ENCODE measurements at places on chromosomes 3 and 15.

GRCh38 chr15:61681038-61681418, 379.2 kb downstream of the VPS13C start:
- DNase-seq = no peak

GRCh38 chr3:194282436-194283122, 68.5 kb downstream of the CPN2 start:
- DNase-seq = no peak

- DNase-seq = no peak
These were observed 47.7 kb downstream of the ZBTB20 start for GRCh38 chr3:115099134-115099985.

- no peak for DNase-seq
These were observed 130.9 kb upstream of the SATB1 start for GRCh38 chr3:18556001-18556408.

DNA sequence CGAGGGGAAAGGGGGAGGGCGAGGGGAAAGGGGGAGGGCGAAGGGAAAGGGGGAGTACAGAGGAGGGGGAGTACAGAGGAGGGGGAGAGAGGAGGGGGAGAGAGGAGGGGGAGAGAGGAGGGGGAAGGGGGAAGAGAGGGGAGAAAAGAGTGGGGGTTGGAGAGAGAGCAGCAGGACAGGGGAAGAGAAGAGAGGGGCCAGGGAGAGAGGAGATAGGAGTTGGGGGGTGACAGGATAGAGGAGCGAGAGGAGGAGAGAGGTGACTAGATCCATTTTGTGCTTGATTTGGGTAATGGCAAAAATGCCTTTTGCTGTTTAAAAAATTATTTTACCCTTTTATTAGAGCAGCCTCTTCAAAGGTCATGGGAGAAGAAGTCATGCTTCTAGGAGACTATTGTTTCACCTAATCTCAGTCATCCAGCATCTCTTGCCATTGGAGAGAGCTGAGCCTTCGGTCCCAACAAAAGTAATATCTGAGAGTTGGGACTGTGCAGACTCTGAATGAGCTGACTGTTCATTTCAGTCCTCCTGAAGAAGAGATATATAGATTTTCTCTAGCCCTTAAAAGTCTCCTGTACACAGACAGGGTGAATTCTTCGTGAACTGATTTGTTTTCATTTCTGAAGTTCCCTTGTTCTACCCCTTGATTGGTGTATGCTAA, 15.1 kb upstream of the TOP2B start:
- DNase-seq = no peak

GRCh38 chr3:171363202-171363601, 97.0 kb downstream of the TNIK start:
- no peak for DNase-seq

DNA sequence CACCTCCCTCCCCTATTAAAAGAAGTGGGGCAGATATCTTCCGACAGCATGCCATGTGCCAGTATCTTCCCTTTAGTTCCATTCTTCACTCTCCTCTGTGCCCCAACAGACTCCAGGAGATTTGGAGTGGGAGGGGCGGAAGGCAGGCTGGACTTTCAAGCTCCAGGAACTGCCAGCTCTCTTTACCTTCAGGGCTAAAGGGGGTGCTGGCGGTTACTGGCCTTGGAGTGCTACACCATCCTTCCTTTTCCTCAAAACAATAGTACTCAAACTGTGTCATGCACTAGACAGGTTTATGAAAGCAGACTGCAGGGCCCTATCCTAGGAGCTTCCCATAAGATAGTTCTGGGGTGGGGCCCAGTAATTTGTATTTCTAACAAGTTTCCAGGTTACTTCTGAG, 6.0 kb downstream of the LINS1 start:
- DNase-seq = no peak

DNA sequence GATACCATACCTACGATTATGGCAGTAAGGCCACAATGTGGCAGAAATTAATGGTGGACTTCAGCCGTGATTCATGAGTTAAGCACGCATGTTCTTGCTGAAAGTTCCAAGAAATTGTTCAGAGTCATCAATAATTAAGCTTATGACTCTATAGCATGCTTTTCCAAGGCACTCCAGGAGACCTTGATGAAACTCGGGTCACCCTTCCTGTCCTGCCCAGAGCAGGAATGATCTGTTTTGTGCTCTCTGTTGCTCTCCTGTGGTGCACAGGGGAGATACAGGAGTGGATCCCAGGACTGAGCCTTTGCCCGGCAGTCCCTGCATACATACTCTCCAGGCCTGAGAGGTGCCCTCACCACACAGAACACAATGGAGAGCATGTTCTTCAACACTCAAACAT, 141.6 kb upstream of the SLC2A2 start:
- DNase-seq = peak; percentile 30

GRCh38 chr3:76998555-76998954, 41.3 kb upstream of the ROBO2 start:
- DNase-seq = no peak

DNA sequence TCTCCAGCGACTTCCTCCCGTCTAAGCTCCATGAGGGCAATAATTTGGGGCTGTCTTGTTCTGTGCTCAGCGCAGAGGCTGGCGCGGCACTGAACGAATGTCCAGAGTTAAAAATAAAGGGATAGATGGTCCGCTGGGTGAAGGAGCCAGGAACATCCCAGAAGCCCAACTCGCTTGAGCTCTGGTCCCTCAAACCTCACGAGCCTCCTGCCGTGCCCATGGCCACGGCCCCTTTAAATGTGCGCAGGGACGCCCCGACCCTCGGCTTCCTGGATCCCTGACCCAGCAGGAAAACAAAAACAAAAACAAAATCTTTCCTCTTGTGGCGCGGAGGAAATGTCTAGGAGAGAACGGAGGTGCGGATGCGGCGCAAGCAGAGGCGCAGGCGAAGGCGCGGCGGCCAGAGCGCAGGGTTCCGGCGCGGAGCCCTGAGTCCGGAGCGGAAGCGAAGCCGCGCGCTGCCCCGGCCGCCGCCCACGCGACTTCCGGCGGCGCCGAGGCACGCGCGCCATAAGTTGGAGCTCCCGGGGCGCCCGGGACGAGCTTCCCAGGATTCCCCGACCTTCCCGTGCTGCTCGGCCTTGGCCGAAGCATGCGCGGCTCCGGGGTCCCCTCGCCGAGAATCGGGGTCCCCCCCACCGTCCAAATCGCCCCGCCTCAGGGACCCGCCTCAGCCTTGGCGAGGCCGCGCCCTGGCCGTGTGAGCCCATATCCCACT, 52.9 kb upstream of the WNT7A start:
- DNase-seq = no peak

- peak; percentile 72 for DNase-seq
These were observed 156.7 kb upstream of the MEF2A start for GRCh38 chr15:99409097-99409473.

DNA sequence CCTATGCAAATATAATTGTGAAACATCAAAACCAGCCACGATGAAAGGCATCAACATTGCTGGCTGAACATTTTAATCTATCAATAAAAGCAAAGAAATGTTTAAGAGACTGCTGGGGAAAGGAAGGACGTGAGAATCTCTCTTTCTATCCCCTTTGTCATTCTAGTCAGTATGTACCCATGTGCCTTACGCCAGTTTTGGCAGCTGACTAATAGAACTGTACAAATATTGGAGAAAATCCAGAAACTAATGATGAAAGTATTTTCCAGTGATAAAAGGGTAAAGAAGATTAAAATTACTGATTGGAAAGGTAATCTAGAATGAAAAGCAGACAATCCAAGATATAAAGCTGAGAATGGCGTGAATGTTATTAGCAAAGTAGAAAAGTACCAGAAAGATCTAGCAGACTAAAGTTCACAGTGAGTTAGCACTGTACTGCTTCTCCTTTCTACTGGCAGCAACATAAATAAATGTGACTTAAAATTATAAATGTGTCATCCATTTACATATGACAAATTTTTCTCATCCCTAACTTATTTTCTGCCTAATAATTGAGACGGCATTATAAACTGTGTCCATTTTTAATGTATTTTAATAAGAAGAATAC, 401.9 kb upstream of the CNTN4 start:
- no peak for DNase-seq

- DNase-seq = peak; percentile 92
These were observed at the start of gene CELF6 for GRCh38 chr15:72319985-72320671. TSS of gene CELF6 (minus strand) at chr15:72320157. CDS start at chr15:72319874, 283 bp downstream.

DNA sequence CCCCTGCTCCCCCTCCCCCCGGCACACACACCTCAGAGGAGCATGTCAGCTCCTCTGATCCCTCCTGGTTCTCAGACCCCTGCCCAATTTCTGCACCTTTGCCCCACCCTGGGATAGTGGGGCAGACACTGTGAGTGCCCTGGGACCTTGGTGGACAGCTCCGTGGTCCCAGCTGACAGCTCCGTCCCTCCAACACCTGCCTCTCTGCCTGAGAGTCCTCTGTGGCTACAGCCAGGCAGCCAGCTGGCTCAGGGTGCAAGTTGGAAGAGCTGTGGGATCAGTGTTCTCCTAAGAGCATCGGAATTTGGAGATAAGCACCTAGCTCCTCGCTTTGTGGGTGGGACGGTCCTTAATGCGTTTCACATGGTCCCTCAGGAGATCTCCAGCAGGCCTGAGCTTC, 43.7 kb upstream of the PGPEP1L start:
- DNase-seq = no peak

- peak; percentile 38 for DNase-seq
These were observed 69.6 kb downstream of the EFCAB12 start for GRCh38 chr3:129358772-129359371.

- DNase-seq = no peak
These were observed 301.9 kb downstream of the CACNA2D3 start for GRCh38 chr3:54424292-54424691.

DNA sequence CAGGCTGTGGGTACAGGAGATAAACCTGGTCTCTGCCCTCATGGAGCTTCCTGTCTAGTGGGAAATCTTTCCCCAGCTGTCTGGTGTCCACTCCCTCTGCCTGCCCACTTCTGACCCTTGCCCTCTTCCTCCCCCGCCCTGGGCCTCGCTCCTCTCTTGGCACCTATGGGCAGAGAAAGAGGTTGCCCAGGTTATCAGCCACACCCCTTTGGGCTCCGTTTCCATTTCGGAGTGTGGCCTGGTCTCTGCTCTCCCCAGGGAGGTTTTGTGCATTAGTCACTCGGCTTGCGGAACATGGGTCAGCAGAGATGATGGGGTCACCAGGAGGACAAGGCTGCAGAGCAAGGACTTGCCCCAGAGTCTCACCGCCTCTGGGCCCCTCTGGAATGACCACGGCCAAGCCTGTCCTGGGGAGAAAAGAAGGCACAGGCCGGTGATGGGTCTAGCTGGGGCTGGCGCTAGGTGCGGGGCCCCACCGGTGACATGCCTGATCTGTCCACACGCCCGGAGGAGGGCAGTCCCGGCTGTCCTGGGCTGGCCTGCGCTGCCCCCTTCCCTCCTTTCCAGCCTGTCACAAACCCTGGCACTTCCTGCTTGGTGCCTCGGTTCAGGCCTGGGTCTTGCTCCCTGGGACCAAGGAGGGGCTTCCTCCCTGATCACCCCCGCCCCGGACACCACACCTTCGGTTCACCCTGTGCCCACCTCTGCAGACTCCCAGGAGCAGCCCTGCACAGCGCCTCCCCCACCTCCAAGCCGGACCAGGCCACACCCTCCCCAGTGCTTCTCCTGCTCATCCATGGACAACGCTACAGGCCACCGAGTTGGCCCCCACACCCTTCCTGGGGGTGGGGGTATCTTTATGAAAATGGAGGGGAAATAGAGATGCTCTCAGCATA, 35.6 kb upstream of the MUC4 start:
- DNase-seq = peak; percentile 67

DNA sequence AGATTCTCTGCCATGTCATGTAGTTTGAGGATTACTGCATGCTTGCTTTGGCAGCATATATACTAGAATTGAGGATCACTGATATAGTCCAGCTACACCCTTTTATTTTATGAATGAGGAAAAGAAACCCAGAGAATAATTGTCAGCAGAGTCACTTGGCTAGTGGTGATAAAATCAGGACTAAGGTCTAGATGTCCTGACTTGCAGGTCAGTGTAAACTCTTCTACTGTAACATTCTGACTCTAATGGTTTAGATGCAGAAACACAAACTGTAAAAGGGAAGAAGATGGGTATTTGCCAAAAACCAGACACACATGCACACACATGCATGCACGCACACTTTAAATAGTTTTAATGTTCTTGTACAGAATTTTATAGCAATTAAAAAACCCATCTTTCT, 97.5 kb downstream of the ARHGEF26 start:
- no peak for DNase-seq

Data from AG08396 (cell line).